ENCODE measurements at places on chromosomes 4 and X.

GRCh38 chr4:100796332-100796731 is 278.5 kb upstream of the EMCN start:
- no peaks in the 10 kb centered on the region for H3K4me1 ChIP-seq
- no peak for DNase-seq
- no peak overlapping the region for H3K27ac ChIP-seq
- H3K4me3 ChIP-seq, result no peak overlapping the region
- no peaks in the 10 kb centered on the region for H3K27me3 ChIP-seq
- H3K36me3 ChIP-seq, result no peaks in the 10 kb centered on the region

DNA sequence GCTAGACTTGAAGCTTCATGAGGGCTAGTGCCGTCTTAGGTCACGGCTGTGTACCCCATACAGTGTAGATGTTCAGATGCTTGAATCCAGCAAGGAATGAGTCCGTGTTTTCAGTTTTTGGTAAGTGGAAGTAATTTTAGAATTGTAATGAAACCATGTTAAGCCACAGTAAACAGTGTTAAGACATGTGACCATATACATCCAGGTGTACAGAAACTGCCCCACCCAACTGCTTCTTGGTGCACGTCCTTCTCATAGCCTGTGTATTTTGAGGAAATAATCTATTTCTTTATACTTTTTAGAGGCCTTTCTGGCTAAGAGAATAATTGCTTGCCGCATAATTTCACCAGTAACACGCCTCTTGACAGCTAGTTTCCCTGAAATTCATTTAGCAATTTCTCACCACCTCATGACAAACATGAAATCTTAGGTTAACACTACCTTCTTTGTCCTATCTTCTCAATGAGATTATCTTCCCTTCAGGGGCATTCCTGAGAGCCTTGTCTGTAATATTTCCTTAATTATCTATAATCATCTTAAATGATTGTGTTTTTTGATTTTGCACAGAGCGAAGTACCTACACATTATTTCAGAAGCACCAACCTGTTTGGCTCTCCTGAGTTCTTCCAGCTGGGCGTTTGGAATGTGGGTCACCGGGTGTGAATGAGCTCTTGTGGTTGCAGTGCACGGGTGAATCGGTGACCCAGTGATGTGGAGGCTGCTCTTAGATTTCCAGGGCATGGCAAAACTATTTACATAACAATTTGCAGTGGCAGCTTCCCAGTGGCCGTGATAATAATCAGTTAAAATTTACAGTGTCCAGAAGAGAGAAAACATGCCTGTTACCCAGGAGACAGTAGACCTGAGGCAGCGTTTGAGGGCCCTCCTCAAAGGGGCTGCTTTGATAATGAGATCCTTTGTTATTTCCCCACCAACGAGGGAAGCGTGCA is 50.2 kb upstream of the TADA2B start:
- no peak for DNase-seq

DNA sequence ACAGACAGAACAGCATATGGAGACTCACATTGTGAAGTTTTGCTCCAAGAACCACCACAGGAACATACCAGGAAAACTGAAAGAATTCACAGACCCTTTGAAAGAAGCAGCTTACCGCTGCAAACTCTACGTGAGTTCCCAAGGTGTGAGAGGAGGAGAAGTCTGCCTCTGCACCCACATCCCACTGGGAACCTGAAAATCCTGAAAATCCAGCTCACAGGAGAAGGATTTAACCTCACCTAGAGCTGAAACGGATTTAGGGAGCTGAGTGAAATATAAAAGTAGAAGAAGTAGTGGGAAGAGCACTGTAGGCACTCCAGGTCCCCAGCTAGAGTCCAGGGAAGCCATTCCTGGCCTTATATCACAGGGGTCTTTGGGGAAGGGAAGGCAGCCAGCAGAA is 80.0 kb downstream of the FHIP1A start:
- no peak for DNase-seq
- H3K27ac ChIP-seq, result no peak overlapping the region
- H3K4me3 ChIP-seq, result no peak overlapping the region

- no peaks in the 10 kb centered on the region for H3K27me3 ChIP-seq
- no peak overlapping the region for H3K27ac ChIP-seq
- H3K4me3 ChIP-seq, result no peak overlapping the region
- no peak for DNase-seq
Observed at GRCh38 chr4:82525307-82525911, 36.4 kb downstream of the TMEM150C start.

DNA sequence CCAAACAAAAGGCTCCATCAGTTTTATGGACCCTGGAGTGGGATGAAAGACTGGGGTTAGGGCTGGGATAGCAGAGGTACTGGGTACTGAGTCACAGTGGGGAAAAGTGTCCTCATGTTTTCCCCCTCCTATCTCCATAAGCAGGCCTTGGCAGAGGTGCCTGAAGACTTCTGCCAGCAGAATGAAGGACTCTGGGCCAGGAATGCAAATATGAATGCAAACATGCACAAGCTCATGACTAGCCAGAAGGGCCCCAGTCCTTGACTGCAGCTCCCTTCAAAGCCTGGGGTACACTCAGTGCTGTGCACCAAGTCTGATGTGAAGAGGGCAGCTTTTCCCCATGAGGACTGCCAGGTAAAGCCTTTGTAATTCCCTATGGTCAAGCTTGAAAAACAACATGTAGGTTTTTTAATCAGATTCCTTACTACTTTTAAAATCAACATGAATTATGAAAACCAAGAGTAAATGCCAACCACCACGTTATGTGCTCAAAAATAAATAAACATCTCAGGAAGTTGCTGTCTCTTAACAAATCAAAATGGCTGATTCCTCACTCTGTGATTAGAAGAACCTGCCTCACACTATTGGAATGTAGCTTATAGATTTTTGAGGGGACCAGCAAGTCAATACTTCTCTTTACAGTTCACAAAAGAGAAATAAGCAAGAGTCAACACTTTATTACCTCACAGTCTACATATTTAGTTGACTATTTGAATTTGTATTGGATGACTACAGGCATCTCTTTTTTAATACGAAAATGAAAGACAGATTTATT is 1512.0 kb downstream of the ARAP2 start:
- H3K4me3 ChIP-seq, result no peak overlapping the region
- no peaks in the 10 kb centered on the region for H3K27me3 ChIP-seq
- H3K27ac ChIP-seq, result no peak overlapping the region
- no peaks in the 10 kb centered on the region for H3K4me1 ChIP-seq

DNA sequence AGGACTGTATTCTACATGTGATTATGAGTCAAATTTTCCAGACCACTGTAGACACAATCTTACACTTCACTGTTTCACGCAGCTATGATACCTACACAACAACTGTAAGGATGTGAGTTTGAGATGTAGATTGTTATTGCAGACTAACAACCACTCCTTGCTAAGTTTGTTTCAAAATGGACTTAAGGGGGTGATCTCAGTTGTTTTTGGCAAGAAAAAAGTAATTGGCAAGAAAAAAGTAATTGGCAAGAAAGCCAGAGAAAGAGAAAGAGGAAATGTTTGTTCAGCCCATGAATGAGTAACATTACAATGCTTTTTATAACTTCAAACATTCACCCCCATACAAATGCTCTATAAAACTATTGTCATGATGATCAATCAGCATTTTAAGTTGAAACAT is 466.4 kb downstream of the DMD start:
- no peaks in the 10 kb centered on the region for H3K4me1 ChIP-seq
- DNase-seq, result no peak
- no peaks in the 10 kb centered on the region for H3K36me3 ChIP-seq
- H3K27ac ChIP-seq, result no peak overlapping the region
- H3K27me3 ChIP-seq, result no peaks in the 10 kb centered on the region
- H3K4me3 ChIP-seq, result no peak overlapping the region

DNA sequence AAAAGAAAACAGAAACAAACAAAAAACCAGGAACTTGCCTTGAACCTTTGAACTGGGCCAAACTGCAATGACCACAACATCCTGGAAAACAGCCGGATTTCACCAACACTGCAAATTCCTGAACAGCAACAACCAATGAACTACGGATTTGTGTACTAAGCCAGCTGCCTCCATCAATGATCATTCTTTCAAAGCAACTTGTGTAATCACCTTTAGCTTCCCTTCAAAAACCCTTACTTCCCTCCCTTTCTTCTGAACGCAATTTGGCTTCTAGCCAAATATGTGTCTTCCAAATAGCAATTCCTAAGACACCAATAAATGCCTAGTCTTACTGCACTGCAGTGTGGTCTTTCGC is 98.5 kb upstream of the FAM47C start:
- H3K27ac ChIP-seq, result no peak overlapping the region
- DNase-seq, result no peak
- H3K27me3 ChIP-seq, result no peaks in the 10 kb centered on the region
- no peaks in the 10 kb centered on the region for H3K4me1 ChIP-seq
- no peaks in the 10 kb centered on the region for H3K36me3 ChIP-seq

DNA sequence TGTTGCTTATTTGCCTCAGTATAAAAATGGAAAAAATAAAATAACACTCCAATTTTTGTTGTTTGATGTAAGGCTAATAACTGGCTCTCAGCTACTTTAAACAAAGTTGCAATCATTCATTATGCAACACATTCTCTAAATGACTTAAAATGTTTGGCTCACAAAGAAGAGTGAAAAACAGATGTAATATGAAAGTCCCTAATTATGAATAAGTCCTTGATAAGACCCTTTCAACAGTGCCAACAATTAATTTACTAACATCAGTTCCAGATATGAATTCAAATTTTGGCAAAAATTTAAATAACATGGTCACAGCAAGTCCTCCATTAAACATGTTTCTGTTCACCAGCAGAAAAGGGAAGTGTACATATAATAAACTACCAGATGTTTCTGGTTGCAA is 69.8 kb downstream of the PAPSS1 start:
- no peak overlapping the region for H3K27ac ChIP-seq
- H3K27me3 ChIP-seq, result no peaks in the 10 kb centered on the region
- H3K36me3 ChIP-seq, result peaks cover 2% of the 10 kb centered on the region
- H3K4me3 ChIP-seq, result no peak overlapping the region
- no peaks in the 10 kb centered on the region for H3K4me1 ChIP-seq
- no peak for DNase-seq

GRCh38 chrX:122878269-122878668 is 305.8 kb upstream of the GRIA3 start:
- no peaks in the 10 kb centered on the region for H3K27me3 ChIP-seq
- no peak for DNase-seq
- H3K4me1 ChIP-seq, result no peaks in the 10 kb centered on the region
- H3K27ac ChIP-seq, result no peak overlapping the region
- no peak overlapping the region for H3K4me3 ChIP-seq
